ENCODE measurements at places on chromosomes 6 and 20.

GRCh38 chr20:55961376-55962330 lies 43.7 kb downstream of the CBLN4 start:
- no peak for DNase-seq

DNA sequence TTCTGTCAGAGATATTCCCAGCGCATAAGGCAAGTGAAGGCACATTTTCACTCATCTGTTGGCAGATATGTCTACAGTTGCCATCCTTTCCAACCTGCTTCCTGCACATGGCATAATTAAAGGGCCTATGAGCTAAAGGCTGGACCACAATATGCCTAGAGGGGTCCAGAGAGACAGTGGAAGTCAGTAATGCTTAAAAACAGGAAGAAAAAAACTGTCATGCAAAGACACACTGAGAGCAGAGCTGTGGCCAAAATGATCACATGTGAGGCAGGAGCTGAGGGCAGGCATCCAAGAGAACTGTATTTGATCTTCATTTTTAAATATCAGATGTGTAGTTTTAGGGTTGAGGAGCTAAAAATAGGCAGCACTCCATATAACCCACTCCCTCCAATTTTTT lies 125.0 kb upstream of the BACH2 start:
- DNase-seq: no peak

GRCh38 chr6:72002415-72002814 lies 116.1 kb downstream of the RIMS1 start:
- DNase-seq: no peak

DNA sequence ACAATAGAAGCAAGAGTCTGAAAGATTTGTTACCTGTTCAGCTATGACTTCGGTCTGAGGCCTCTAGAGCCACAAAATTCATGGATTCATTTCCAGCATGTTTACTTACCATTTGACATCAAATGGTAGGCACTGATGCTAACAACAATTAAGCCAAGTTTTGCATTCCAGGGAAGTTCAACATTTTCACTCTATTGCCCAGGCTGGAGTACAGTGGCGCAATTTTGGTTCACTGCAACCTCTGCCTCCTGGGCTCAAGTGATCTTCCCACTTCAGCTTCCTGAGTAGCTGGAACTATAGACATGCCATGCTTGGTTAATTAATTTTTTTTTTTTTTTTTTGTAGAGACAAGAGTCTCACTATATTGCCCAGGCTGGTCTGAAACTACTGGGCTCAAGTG lies 114.1 kb upstream of the SGK1 start:
- DNase-seq: no peak

DNA sequence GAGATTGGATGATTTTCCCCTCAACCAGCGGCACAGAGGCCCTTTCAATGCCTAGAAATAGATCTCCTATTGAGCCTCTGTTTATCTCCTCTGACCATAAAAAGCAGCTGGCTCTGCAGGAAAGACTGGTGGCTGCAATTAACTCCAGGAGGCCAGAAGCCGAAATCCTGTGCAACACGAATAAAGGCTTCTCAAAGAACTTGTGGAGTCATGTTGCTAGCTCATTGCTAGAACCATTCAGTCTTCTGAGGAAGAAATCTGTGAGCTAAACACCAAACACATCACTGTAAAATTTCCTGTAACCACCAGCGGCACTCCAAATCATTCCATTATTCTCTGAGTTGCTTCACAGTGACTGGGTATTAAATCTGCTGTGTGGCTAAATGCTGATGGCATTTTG lies 49.1 kb upstream of the TPD52L1 start:
- no peak for DNase-seq

Measured in T-helper 2 cell treated with Interferon-gamma antibody and Interleukin-4, amounts not matched to agents 5 μg/mL and 100 μg/mL, for 36 hours (primary cell).